Thoracic aorta (tissue), 2 donors: ENCODE measurements at places on chromosomes 6 and 20. TPM values are rescaled to one million over a fixed set of nuclear protein-coding genes. Genes with fewer than 3 reads are reported as not detected.

- no peaks in the 10 kb centered on the region for H3K4me1 ChIP-seq
- H3K27me3 ChIP-seq: no peaks in the 10 kb centered on the region
- H3K4me3 ChIP-seq: no peak overlapping the region
- no peak overlapping the region for H3K27ac ChIP-seq
These were observed 130.4 kb downstream of the OLIG3 start for GRCh38 chr6:137363805-137364138.

DNA sequence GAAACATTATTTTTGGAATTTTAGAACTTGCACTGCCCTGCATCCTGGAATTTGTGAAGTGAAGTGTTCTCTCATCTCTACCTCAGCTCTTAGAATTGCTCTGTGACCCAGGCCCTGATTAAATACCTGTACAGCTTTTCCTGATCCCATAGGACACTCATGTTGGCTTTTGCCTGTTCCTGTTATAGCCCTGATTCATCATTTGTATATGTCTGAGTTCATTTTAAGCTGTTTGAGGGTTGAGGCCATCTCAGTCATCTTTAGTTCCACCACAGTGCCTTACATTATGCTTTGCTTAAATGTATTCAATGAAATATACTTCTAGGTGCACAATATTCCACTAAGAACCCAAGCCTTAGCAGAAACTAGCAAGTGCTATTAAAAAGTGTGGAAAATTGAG is 26.4 kb downstream of the ZFAND3 start:
- no peaks in the 10 kb centered on the region for H3K36me3 ChIP-seq
- H3K27ac ChIP-seq: no peak overlapping the region
- H3K4me1 ChIP-seq: peaks cover 20% of the 10 kb centered on the region

GRCh38 chr6:44086931-44087574 is 40.2 kb downstream of the MRPL14 start:
- DNase-seq: no peak
- no peak overlapping the region for H3K27ac ChIP-seq
- no peaks in the 10 kb centered on the region for H3K27me3 ChIP-seq
- peaks cover 8% of the 10 kb centered on the region for H3K36me3 ChIP-seq
- no peak overlapping the region for H3K4me3 ChIP-seq
- H3K4me1 ChIP-seq: no peaks in the 10 kb centered on the region

Gene COL9A3
- total RNA-seq: 0.54 TPM

GRCh38 chr6:145480024-145480423 is 255.3 kb downstream of the EPM2A start:
- H3K27me3 ChIP-seq: no peaks in the 10 kb centered on the region
- DNase-seq: no peak
- no peaks in the 10 kb centered on the region for H3K4me1 ChIP-seq
- H3K36me3 ChIP-seq: no peaks in the 10 kb centered on the region

Gene TMEM170B
- total RNA-seq: 6.8 TPM

DNA sequence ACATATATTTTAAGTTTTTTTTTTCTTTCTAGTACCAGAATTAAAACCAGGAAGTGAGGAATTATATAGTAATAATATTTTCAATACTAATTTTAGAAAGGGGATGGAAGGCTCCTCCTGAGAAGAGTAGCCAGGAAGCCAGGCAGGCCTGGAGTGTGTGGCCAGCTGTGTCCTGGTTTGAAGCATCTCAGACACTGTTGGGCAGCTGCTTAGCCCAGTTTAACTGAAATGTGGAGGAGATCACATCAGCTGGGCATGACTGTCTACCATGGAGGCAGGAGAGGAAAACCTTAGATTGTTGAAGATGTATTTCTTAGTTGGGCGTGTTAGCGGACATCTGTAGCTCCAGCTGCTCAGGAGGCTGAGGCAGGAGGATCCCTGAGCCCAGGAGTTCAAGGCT is 142.2 kb downstream of the ARID1B start:
- peaks cover 31% of the 10 kb centered on the region for H3K4me1 ChIP-seq
- H3K27ac ChIP-seq: peak overlapping the region; percentile 7
- H3K4me3 ChIP-seq: no peak overlapping the region
- no peaks in the 10 kb centered on the region for H3K36me3 ChIP-seq
- DNase-seq: no peak
- H3K27me3 ChIP-seq: no peaks in the 10 kb centered on the region

DNA sequence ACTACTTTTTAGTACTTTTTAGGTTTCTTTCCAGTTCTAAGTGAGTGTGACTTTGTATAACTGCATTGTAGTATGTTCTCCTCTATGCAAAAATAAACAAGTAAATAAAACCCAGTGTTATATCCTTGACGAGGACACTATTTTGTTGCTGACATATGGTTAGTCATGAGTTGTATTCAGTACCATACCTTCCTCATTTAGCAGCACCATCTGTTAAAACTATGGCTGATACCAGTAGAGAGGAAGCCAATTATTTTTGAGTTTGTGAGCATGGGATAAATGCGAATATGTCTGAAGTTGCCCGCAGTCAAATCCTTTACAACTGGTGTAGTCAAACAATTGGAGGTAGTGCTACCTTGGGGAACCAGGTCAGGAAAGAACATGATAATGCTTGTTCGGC is 74.1 kb downstream of the CDKAL1 start:
- DNase-seq: no peak
- peaks cover 5% of the 10 kb centered on the region for H3K4me1 ChIP-seq
- no peak overlapping the region for H3K27ac ChIP-seq
- no peaks in the 10 kb centered on the region for H3K36me3 ChIP-seq
- H3K4me3 ChIP-seq: no peak overlapping the region
